ENCODE measurements at places on chromosomes 12 and 14. TPM values are rescaled to one million over a fixed set of nuclear protein-coding genes. Genes with fewer than 3 reads are reported as not detected.

DNA sequence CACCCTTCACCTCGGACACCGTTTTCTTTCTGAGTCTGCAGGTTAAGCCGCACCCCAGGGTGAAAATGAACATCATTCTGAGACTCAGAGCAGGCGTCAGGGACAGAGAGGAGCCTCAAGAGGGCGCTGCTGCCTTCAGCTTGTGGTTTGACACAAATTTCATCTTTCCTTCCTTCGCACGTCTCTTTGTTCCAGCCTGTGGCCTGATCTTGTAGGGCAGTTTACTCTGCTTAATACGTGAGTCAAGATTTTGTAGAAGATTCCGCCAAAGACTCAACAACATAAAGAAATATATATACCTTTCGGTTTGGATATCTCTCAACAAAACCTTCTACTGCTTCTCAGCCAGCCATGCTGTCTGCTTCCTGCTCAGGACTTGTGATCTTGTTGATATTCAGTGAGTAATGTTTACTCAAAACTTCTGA is 329.3 kb upstream of the OR4E1 start:
- H3K4me3 ChIP-seq, result no peak overlapping the region
- H3K4me1 ChIP-seq, result no peaks in the 10 kb centered on the region
- H3K27ac ChIP-seq, result no peak overlapping the region
- H3K36me3 ChIP-seq, result no peaks in the 10 kb centered on the region
- DNase-seq, result no peak

Gene ZNF385A
- 5.0 TPM for total RNA-seq

Gene ELK3
- 26.2 TPM for total RNA-seq

Gene BMP4
- 5.7 TPM for total RNA-seq

DNA sequence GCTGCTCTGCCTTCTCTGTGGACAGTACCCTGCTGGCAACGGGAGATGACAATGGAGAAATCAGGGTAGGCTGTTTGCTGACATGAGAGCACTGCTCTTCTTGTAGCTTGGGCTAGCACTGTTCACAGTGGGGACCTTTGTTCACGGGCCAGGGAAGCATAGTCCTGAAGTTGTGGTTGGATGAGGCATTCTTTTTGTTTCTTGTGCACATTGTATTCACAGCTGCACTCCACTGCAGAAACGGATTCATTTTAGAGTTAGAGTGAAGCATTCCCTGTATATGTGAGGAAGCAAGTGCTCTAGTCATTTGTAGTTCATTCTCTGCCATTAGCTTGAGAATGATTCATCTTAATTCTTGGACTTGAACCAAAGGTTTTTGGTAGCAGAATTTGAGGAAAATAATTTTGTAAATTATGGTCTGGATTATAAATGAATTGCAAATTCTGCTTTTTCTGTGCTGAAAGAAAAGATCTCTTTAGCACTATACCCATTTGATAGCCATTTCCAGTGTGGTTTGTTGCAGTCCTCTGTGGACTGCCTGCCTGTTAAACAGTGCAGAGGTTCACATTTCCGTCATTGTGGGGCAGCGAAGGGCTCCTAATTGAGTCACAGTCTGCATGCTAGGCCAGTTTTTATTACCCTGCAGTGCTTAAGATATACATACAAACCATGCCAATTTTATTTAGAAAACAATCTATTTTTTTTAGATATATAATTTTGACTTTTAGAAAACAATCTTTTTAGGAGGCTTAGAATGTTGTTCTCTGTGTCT is 80.6 kb downstream of the APAF1 start:
- DNase-seq, result no peak
- H3K36me3 ChIP-seq, result no peaks in the 10 kb centered on the region
- H3K4me1 ChIP-seq, result no peaks in the 10 kb centered on the region
- H3K27me3 ChIP-seq, result no peaks in the 10 kb centered on the region
- H3K4me3 ChIP-seq, result no peak overlapping the region

DNA sequence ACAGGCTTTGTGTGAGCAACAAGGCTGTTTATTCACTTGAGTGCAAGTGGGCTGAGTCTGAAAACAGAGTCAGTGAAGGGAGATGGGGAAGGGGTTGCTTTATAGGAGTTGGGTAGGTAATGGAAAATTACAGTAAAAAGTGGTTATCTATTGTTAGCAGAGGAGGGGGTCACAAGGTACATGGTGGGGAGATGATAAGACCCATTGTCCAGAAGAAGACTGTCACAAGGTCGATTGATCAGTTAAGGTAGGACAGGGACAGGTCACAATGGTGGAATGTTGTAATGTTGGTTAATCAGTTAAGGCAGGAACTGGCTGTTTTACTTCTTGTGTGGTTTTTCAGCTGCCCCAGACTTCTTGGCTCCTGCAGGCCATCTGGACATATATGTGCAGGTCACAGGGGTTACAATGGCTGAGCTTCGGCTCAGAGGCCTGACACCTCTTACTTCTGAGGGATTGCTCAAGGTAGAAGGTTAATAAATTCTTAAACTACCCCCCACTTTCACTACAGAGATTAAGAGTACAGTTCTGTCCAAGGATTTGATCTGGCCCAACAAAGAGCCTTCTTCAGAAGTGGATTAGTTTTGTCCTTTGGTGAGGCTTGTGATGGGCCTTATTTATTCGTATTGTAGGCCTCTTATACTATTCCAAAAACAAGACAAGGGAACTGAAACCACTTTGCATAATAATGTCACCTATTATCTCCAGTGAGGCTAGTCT is 13.8 kb upstream of the DHRS4 start:
- no peak overlapping the region for H3K4me3 ChIP-seq
- DNase-seq, result no peak
- H3K27ac ChIP-seq, result no peak overlapping the region
- no peaks in the 10 kb centered on the region for H3K27me3 ChIP-seq

DNA sequence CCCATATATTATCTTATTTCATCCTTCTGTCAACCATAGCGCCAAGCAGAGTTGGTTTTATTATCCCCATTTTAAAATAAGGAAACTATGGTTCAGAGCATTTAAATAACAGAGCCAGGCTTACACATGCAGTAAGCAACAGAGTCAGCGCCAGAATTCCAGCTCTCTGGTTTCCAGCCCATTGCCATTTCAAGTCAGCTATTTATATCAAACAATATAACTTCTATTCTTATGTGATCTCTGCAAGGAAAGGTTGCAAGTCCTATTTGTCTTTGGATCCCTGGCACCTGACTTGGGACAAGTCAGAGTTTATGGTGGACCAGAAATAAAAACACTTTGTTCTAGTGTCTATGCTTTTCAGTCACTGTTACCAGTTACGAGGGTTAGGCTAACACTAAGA is 174.1 kb upstream of the EEA1 start:
- H3K4me1 ChIP-seq, result peaks cover 11% of the 10 kb centered on the region
- H3K27me3 ChIP-seq, result no peaks in the 10 kb centered on the region
- H3K27ac ChIP-seq, result peak overlapping the region; percentile 14
- no peak overlapping the region for H3K4me3 ChIP-seq
- no peak for DNase-seq
